ENCODE measurements at places on chromosomes 6 and 20.

- no peak for DNase-seq
Observed at GRCh38 chr6:159456349-159456748, 236.7 kb downstream of the SOD2 start.

DNA sequence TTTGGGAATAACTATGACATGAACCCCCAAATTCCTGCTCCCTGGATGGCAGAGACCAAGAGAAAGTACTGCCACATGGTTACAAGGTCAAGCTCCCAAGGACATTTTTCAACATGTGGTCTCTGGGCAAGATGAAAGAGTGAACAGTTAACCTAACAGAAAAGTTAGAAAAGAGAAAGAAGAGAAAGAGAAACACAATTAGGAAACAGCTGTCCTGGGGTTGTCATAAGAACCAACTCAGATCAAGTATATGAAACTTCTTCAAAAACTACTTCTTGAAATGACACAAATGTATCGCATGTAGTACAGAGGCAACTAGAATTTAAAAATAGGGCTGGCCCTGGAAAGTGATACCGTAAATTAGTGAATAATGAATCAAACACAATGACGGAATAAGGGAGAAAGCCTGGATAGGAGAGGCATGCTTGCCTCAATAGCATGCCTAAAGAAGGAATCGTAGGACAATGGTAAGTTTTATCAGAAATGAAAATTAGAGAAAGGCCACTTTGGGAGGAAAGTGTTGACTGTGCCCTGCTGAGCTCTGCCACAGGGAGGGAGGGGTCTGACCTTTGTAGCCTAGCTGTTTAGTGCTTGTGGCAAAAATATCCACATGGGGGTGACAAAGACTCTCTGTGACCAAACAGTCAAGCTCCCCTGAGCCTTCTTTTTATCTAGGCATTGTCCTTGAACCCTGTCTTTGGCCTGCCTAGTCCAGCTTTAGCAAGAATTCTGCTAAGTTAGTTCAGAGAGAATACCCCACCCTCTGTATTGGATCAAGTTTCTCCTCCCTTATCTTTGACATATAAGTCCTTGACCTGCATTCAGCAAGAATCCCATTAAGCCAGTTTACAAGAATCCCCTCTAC, 4.3 kb upstream of the DCBLD1 start:
- DNase-seq, result no peak

GRCh38 chr6:98323605-98324004, 510.8 kb upstream of the POU3F2 start:
- DNase-seq, result no peak

- DNase-seq, result no peak
Observed at GRCh38 chr20:41229259-41229658, 88.3 kb downstream of the ZHX3 start.

DNA sequence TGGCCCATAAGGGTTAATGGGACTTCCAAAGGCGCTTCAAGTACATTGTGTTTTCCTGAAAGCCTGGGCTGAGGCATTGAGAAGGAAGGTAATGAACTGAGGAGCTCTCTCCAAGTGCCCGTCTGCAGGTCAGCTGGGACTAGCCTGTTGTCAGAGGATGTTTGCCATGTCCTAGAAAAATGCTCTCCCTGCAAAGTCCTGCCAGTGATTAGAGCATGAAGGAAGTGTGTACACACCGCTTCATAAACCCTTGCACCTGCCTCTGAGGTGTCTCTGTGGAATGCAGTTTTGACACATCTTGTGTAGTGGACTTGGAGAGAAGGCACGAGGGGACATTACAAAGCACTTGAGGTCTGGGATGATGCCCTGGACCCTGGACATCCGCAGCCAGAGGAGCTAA, 506.7 kb downstream of the KIF16B start:
- DNase-seq, result no peak

All from SHP77 (cell line).